ENCODE measurements at places on chromosomes 2 and 18. TPM values are rescaled to one million over a fixed set of nuclear protein-coding genes. Genes with fewer than 3 reads are reported as not detected.

The CYP1B1 gene
- 33.9 TPM for total RNA-seq

The TMEM17 gene
- total RNA-seq = 1.7 TPM

The NDC80 gene
- 45.1 TPM for total RNA-seq

The GNLY gene
- not detected for total RNA-seq

The AQP4 gene
- not detected for total RNA-seq

The REG3G gene
- not detected for total RNA-seq

The ANKAR gene
- 5.4 TPM for total RNA-seq

The KATNAL2 gene
- total RNA-seq = 0.96 TPM

The SMIM21 gene
- total RNA-seq = not detected

The FSIP2 gene
- total RNA-seq = under 0.01 TPM

The TBC1D8 gene
- 5.8 TPM for total RNA-seq

The SPOPL gene
- 19.7 TPM for total RNA-seq

The LIMS4 gene
- 8.1 TPM for total RNA-seq

The FRZB gene
- under 0.01 TPM for total RNA-seq

The SULT1C4 gene
- total RNA-seq = 0.56 TPM

The HMSD gene
- under 0.01 TPM for total RNA-seq

The MEP1B gene
- total RNA-seq = not detected

The UGT1A5 gene
- total RNA-seq = not detected

The RANBP2 gene
- total RNA-seq = 79.8 TPM

The MYOM1 gene
- 0.38 TPM for total RNA-seq

The ABCB6 gene
- total RNA-seq = 57.9 TPM

The NYAP2 gene
- not detected for total RNA-seq

The CRACDL gene
- total RNA-seq = not detected

The LRRC30 gene
- total RNA-seq = not detected

The OTOS gene
- total RNA-seq = not detected

The RNF125 gene
- total RNA-seq = 0.28 TPM

The LAMA3 gene
- 4.8 TPM for total RNA-seq

The HOXD11 gene
- 0.28 TPM for total RNA-seq

The IL36A gene
- total RNA-seq = not detected

The FAM237A gene
- total RNA-seq = not detected

The NOL4 gene
- total RNA-seq = 0.38 TPM

The WDPCP gene
- 13.0 TPM for total RNA-seq

The CCDC93 gene
- total RNA-seq = 17.6 TPM

The HOXD9 gene
- total RNA-seq = not detected

The RIT2 gene
- not detected for total RNA-seq

The GAL3ST2 gene
- 0.85 TPM for total RNA-seq
